A673 (cell line): ENCODE measurements at places on chromosomes 5 and 9.

GRCh38 chr5:159576902-159577301, 246.6 kb upstream of the IL12B start:
- DNase-seq, result no peak

- peak; percentile 54 for DNase-seq
Observed at GRCh38 chr5:120848883-120849282, 384.8 kb downstream of the PRR16 start.

- no peak for DNase-seq
Observed at GRCh38 chr5:9958914-9959313, 290.8 kb downstream of the ATPSCKMT start.

- no peak for DNase-seq
Observed at GRCh38 chr5:133953568-133954145, 14.8 kb downstream of the C5orf15 start.

- no peak for DNase-seq
Observed at GRCh38 chr5:55903121-55903701, 52.1 kb downstream of the IL31RA start.
